Stimulated activated naive CD4-positive, alpha-beta T cell (primary cell): ENCODE measurements at places on chromosomes 4 and X.

DNA sequence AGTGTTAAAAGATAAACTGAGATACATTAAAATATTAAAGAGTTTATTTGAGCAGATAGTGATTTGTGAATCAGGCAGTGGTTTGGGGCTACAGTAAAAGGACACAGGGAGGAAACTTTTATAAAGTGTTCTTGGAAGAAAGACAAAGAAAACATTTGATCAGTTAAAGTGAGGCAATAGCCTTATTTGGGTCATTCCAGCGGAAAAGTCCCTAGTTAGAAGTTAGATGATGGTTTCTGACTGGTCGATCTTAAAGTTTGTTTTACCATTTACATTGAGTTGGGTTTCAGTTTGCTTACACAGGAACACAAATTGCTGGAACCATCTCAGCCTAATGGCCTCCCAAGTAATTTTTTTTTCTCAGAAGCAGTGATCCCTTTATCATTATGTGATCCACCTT, 69.7 kb downstream of the PPP1R2C start:
- DNase-seq = no peak

GRCh38 chr4:37726666-37727065, 40.5 kb upstream of the RELL1 start:
- DNase-seq = no peak

GRCh38 chr4:13642170-13642950, 14.8 kb upstream of the BOD1L1 start:
- DNase-seq = no peak

DNA sequence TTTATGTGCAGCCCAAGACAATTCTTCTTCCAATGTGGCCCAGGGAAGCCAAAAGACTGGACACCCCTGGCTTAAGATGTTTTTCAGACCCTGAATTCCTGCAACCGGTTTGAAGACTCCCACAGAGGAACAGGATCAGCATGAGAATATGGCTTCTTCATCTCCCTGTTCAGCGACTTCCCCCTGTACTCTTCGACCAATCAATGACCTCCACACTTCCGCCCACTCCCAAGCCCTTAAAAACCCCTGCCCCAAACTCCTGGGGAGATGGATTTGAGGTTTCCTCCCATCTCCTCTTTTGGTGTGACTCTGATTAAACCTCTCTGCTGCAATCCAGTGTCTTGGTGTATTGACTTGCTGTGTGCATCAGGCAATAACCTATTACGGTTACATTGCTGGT, 344.4 kb downstream of the NR3C2 start:
- no peak for DNase-seq
